ENCODE measurements at places on chromosomes 12 and 14.

DNA sequence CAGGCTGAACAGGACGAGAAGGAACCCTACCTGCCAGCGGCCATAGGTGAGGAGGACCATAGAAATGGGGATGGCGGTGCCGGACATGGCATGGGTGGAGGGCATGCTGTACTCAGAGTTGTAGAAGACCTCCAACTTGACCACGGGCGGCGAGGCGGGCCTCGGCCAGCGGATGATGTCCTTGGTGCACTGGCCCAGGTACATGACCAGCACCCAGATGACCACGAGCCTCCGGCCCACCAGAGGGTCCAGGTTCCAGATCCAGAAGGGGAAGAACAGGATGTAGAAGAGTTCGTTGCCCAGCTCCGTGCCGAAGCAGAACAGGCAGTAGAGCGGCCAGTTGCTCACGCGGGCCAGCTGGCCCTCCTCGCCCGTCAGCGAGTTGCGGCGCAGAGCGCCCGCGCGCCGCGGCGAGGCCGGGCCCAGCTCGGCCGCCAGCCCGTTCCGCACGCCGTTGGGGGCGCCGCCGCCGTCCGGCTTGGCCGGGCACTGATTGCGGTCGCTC lies 582 bp downstream of the SGPP1 start:
- DNase-seq, result no peak

- DNase-seq, result no peak
Observed at GRCh38 chr14:21059842-21060613, 2.4 kb downstream of the RNASE8 start.

DNA sequence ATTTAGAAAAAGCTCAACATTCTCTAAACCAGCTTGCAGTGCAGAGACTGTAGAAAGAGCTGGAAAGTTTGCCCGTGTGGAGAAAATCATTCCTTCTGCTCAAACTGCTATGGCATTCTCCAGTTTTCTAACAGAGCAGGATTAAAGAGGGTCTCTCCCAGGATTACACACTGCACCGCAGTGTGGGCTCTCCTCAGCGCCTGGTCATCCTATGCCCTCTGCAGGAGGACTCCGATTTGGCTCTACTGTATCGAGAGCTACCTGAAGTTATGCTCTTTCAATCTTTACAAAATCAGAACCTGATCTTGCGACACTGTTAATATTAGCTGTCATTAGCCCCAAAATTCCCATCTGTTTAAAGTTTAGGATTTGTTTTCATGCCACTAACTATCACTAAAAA lies 33.0 kb downstream of the BHLHE41 start:
- no peak for DNase-seq

DNA sequence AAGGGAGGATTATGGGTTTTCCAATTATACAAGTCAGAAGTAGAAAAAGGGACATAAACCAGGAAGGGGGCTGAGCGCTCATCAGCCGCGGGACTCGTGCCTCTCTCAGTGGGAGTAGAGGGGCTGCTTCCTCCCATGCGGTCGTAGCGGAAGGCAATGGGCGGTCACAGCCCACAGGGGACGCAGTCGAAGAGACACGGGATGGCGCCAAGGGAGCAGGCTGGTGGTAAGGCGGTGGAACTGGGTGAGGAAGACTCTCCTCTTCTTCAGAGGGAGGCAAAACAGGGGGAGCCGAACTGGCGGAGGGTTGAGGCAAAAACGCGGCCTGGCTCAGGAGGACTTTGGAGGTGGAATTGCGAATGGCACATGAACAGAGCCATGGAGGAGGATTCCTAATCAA lies 677.7 kb downstream of the TMEM121 start:
- no peak for DNase-seq

DNA sequence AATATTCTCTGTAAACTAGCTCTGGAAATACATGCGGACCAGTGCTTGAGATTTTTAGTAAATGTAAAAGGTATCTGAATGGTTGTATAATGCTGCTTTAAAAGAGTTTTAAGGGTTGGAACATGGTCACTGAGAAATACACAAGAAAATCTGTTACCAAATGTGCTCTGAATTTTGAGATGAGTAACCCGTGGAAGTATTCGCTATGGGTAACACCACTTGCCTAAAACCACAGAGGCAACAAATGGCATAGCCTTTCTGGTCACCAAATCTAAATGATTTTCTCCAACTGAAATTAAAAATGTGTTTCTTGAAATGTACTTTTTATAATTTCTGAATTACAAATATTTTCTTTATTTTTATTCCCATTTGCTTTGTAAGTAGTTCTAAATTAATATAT lies 745.7 kb downstream of the DIO2 start:
- no peak for DNase-seq

GRCh38 chr14:48398675-48399282 lies 723.4 kb upstream of the MDGA2 start:
- DNase-seq, result no peak

- DNase-seq, result no peak
Observed at GRCh38 chr12:3336606-3337311, 154.2 kb upstream of the PRMT8 start.

DNA sequence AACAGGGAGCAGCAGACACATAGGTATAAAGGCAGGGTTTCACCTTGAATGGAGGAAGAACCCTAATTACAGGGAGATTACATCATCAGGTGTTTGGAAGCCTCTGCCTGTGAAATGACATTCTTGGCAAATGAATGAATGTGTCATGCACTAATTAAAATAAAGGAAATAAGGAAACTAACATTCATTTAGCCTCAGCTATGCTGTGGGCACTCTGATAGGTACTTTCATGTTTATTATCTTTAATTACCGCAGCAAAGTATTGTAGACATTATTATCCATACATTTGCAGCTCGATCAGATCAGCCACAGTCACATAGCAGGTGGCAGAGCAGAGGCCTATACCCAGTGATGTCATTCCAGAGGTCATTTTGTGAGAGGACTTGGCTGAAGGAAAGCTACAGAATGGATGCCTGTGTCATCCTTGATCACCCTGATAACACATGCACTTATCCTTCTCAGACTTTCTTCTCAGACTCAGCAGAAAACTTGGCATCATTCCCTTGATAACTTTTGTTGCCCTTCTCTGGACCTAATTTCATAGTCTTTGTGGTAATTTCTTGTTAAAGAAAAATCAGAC lies 18.4 kb downstream of the ZNF664 start:
- DNase-seq, result no peak

DNA sequence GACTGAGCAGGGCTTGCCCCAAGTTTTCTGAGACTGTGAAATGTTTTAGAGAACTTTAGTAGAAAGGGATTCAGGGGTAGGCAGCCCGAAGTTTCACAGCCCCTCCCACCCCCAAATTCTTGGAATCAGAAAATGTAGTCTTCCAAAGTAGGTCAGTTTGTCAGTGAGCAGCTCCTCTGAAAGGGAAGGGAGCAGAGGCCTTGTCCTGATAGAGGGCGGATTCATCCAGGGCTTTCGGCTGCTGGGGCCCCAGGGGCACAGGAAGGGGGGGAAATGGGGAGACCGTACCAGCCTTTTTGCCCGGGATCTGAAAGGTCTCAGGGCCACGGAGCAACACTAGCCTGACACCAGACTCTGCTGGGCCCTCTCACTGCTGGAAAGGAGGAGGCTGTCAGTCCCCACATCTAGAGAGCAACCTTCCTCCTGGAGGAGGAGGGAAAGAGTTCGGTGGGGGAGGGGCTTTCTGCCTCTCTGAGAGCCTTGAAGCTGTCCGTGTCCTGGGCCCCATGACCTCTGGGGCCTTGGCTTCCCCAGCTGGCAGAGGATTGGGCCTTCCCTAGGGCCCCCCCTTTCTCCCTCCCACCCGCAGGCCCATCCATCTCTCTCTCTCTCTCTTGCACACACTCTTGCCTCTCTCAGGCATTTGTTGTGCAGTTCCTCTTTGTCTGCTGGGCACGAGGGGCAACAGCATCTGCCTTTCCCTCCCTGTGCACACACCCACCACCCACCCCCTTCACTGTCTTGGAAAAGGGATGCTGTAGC lies at the start of gene IKZF4:
Gene IKZF4 (plus strand): TSS at position 621 of the 762 bp plus-strand sequence. CDS start 451 bp downstream, outside the sequence.
- no peak for DNase-seq

- no peak for DNase-seq
Observed at GRCh38 chr12:45242180-45242579, 26.3 kb downstream of the ANO6 start.

DNA sequence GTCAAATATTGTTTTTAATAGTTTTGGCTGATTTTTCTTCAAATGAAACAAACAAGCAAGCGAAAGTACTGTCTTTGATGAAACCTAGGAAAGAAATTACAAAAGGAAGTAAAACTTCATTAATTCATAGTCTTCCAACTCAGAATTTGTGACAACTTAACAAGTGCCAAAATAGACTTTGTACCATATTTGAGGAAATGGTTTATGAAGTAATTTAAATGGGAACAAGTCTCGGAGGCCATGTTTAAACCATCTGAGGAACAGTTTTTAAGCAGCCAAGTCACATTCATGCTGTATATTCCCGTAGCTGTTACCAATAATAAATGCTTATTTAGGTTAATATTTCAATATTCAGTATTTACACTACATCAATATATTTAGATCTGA lies 745 bp upstream of the ARHGDIB start:
- DNase-seq, result no peak

GRCh38 chr12:43309959-43310358 lies 242.0 kb downstream of the ADAMTS20 start:
- no peak for DNase-seq

GRCh38 chr12:31722580-31722979 lies 6.2 kb downstream of the AMN1 start:
- DNase-seq, result no peak

DNA sequence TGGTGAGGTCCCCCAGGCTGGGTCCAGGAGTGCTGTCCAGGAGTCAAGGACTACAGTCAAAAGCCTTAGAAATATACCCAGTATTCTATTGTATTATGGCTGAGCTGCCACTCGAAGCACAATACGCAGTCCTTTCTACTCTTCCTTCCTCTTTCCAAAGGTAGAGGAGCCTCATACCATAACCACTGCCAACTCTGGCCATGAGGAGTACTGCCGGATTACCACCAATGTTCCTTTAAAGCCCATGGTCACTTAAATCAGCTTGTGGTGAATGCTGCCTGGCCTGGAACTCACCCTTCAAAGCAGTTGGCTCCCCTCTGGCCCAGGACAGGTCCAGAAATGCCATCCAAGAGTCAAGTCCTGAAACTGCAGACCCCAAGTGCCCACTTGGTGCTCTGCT lies 425.4 kb downstream of the SLC16A7 start:
- no peak for DNase-seq

DNA sequence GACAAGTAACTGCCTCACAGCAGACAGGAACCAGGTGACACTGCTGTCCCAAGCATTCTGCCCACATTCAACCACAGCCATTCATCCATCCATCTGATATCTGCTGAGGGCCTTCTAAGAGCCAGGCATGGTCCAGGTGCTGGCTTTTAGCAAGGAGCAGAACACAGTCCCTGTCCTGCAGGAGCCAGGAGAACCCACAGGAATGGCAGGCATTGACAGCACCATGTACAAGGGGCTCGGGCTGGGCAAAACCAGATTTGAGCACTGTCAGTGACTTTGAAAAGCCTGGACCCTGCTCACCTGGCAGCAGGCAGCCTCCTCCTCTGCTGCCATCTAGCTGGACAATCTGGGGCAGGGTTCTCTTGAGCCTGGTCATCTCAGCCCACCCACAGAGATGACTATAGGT lies 137.0 kb downstream of the ZFP36L1 start:
- no peak for DNase-seq

DNA sequence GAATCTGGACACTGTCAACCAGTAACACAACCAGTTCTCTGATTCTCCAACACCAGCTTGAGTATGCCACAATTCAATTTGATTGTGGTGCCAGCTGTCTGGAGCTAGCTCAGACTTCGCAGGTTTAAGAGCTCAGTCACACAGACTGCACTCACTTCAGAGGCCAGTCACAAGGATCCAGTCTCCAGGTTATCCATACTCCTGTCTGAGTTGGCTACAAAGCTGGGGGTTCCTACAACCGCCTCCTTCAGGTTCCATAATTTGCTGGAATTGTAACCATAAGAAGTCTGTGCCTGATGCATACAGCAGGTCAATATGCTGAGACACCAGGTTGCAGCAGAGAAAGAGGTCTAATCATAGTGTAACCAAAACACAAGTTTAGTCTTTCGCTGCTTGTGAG lies 70.5 kb upstream of the CPSF6 start:
- no peak for DNase-seq

GRCh38 chr14:50497351-50497750 lies 35.0 kb downstream of the MAP4K5 start:
- DNase-seq, result no peak

DNA sequence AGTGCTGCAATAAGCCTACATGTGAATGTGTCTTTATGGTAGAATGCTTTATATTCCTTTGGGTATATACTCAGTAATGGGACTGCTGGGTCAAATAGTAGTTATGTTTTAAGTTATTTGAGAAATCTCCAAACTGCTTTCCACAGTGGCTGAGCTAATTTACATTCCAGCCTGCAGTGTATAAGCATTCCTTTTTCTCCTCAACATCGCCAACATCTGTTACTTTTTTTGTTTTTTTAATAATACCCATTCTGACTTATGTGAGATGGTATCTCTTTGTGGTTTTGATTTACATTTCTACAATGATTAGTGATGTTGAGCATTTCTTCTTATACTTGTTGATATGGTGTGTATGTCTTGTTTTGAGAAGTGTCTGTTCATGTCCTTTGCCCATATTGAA lies 1186.2 kb downstream of the BCL11B start:
- no peak for DNase-seq

GRCh38 chr12:14842315-14842714 lies 1.0 kb downstream of the ART4 start:
- DNase-seq, result no peak

DNA sequence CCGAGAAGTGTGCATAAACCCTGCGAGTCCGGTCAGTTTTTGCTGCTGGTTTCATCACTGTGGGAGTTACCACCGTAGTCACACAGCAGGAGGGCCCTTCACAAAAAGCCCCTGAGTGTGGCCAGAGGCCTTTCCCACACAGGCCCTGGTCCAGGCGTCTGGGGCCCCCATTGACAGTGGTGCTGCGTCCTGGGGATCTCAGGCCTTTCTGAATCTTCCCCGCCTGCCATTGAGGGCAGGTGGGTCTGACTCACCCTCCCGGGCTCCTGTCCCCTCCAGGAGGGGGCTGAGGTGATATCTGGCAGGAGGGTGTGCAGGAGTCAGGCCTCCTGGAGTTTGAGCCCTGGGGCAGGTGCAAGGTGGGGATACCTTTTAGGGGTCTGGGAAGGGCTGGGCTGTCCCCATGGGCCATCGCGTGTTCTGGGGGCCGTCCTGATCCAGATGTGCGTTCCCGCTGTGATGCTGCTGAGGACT lies 358.5 kb downstream of the TMEM121 start:
- no peak for DNase-seq

DNA sequence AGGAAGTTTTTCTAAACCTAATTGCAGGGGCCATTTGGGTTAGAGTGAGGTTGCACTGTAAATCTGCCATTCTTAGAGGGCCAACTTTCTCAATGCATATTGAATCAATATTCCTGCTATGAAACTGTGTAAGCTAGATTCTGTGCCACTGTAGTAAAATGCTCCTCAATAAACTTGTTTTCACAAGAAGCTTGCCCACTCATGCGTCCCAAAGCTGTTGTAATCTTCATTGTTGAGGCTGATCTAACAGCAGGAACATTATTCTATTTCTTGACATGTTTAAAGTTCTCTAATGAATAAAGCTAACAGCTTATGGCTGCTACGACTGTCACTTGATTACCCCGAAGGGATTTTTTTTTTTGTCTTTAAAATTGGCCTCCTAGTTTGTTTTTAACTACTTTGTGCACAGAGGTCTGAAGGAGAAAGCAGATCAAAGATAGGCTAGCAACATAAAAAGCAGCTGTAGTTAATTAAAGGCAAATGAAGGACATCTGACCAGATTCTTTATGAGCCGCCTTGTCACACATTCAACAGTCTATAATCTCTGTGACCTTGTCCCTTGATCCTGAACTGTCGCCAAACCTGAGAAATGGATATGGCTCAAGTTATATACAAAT lies 243.7 kb downstream of the PAX9 start:
- DNase-seq, result no peak

- DNase-seq, result no peak
Observed at GRCh38 chr14:97359341-97359740, 562.2 kb downstream of the VRK1 start.

All from stimulated activated CD8-positive, alpha-beta memory T cell treated with anti-CD3 and anti-CD28 coated beads, Interleukin-4, amount 100 ng/mL, for 4 hours (primary cell).